ENCODE measurements at places on chromosomes 5 and 9.

- no peak for DNase-seq
Observed at GRCh38 chr9:16356196-16356765, 514.2 kb downstream of the BNC2 start.

GRCh38 chr9:113446323-113446740, 17.2 kb upstream of the RGS3 start:
- no peak for DNase-seq

DNA sequence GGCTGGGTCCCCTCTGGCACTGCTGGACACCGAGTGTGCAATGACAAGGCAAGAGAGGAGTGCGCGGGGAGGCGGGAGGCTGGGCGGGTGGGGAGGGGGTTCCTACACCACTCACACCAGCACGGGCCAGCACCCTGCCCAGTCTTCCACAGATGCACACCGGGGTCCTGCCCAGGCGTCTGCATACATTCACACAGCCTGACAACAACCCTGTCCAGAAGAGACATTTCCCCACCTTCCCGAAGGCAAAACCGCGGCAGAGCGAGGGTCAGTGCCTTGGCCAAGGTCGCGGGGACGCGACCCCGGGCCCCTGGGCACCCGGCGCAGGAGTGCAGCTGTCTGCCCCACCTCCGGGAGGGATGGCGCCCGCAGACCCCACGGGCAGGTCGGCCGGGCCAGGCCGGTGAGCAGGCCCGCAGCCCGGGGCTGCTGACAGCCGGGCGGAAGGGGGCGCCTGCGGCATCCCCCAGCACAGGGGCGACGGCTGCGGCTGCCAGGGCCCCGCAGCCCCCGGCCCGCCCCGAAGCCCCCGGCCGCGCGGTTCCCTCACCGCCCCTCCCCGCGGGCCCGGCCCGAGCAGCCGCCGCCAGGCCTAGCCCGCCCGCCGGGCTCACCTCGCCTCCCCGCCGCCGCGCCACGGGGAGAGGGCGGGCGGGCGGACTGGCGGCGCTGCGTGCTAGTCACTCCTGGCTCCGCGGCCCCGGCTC, 496 bp downstream of the MAPK9 start:
- peak; percentile 63 for DNase-seq

DNA sequence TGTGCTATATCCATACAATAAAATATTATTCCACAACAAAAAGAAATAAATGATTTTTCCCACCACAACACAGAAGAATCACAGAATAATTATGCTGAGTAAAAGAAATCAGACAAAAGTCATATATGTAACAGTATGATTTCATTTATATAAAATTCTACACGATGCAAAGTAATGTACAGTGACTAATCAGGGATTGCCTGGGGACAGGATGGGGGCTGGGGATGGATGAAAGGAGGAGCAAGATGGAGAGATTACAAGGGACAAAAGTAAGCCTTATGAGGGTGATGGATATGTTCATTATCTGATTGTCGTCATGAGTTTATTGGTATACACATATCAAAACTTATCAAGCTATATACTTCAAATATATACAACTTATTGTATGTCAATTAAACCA, 154.0 kb downstream of the FBN2 start:
- no peak for DNase-seq
